Breast epithelium (tissue), 4 donors: ENCODE measurements at places on chromosomes 4 and X.

- no peak for DNase-seq
Measured at GRCh38 chr4:178414881-178415446, 972.7 kb upstream of the AGA start.

DNA sequence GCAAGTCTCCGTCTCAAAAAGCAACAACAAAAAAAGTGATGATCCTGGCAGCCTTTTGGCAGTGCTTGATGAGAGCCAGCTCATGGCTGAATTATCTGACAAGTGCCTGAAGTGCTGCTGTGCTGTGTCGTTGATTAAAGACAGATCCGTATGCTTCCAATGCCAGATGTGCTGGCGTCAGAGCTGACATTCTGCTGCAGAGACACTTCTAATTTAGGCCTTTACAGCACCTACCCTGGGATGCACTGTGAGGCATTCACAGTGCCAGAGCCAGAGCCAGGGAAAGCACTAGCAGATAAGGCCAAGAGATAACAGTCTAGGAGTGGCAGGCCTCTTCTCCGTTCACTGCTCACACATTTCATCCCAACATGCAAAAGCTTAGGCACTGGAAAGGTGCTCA is 995.5 kb downstream of the RAB28 start:
- DNase-seq = no peak

GRCh38 chr4:113112338-113112978 is 63.0 kb downstream of the ANK2 start:
- no peak for DNase-seq

- DNase-seq = no peak
Measured at GRCh38 chr4:75995727-75996126, 5.0 kb upstream of the SDAD1 start.

DNA sequence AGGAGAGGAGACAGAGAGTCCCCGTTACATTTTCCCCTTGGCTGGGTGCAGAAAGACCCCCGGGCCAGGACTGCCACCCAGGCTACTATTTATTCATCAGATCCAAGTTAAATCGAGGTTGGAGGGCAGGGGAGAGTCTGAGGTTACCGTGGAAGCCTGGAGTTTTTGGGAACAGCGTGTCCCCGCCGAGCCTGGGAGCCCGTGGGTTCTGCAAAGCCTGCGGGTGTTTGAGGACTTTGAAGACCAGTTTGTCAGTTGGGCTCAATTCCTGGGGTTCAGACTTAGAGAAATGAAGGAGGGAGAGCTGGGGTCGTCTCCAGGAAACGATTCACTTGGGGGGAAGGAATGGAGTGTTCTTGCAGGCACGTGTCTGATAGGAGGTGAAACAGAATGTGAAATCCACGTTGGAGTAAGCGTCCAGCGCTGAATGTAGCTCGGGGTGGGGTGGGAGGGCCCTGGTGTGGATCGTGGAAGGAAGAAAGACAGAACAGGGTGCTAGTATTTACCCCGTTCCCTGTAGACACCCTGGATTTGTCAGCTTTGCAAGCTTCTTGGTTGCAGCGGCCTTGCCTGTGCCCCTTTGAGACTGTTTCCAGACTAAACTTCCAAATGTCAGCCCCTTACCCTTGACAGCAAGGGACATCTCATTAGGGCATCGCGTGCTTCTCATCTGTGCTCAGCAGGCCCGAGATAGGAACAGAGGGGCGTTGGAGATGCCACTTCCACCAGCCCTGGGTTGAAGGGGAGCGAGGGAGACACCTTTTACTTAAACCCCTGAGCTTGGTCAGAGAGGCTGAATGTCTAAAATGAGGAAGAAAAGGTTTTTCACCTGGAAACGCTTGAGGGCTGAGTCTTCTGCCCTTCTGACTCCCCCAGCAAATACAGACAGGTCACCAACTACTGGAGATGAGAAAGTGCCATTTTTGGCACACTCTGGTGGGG is 2.7 kb downstream of the SHOX start:
- no peak for DNase-seq

GRCh38 chr4:146063143-146063542 is 112.4 kb upstream of the LSM6 start:
- no peak for DNase-seq

- DNase-seq = no peak
Measured at GRCh38 chrX:38000706-38001105, 5.6 kb upstream of the SYTL5 start.

GRCh38 chr4:118918388-118918787 is 29.7 kb downstream of the SYNPO2 start:
- DNase-seq = no peak

- peak; percentile 75 for DNase-seq
Measured at GRCh38 chrX:18984381-18985185, 669 bp upstream of the PHKA2 start.

GRCh38 chr4:56261027-56261426 is 126.3 kb downstream of the AASDH start:
- no peak for DNase-seq

DNA sequence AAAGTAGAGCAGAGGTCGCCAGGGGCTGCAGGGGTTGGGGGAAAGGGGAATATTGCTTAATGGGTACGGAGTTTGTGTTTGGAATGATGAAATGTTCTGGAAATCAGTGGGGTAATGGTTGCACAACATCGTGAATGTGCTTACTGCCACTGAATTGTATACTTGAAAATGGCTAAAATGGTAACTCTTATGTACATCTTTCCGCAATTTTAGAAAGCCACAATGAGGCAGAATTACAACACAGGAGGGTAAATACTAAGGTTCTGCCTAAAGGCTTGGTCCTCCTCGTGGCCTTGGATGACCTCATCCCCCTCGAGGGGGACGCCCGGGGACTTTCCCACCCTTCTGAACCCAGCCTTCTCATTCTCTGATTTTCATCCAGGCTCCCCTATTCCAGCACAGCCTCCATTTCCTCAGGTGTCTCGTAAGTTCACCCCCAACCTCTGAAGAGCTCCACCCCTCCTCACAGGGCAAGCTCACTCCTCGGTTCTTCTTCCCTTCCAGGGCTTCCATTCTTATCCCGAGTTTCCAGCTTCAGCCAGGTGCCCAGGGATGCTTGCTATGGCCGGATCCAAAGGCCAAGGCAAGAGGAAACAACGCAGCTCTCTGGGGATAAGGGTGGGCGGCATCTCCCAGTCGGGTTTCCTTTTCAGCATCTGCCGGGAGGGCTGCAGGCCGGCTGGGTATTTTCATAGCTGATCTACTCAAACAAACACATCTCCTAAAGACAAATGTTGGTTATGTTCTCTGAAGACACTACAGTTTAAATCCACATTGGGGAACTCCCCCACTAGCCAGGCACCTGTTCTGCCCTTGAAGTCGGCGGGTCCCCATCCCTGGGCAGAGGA is 71.3 kb upstream of the ACSL1 start:
- DNase-seq = no peak

GRCh38 chr4:86909546-86910295 is 17.5 kb upstream of the C4orf36 start:
- no peak for DNase-seq

GRCh38 chr4:180603791-180604190 is 1639.4 kb upstream of the TENM3 start:
- DNase-seq = no peak

DNA sequence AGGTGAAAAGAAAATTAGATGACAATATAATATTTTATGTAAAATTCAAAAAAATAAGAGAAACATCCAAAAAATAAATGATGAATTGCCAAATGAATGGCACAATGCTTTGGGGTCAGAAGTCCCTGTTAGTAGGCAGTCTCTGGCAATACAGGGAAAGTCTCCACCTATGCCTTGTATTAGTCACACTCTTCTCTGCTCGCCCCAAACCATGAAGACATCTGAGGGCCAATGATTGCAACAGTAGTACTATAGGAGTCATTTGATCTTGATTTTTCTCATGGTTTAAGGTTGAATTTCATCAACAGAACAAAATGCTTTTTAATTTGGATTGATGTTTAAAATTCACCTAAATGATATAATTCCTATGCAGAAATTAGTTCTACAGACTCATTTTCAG is 3.9 kb upstream of the PRSS12 start:
- DNase-seq = no peak

DNA sequence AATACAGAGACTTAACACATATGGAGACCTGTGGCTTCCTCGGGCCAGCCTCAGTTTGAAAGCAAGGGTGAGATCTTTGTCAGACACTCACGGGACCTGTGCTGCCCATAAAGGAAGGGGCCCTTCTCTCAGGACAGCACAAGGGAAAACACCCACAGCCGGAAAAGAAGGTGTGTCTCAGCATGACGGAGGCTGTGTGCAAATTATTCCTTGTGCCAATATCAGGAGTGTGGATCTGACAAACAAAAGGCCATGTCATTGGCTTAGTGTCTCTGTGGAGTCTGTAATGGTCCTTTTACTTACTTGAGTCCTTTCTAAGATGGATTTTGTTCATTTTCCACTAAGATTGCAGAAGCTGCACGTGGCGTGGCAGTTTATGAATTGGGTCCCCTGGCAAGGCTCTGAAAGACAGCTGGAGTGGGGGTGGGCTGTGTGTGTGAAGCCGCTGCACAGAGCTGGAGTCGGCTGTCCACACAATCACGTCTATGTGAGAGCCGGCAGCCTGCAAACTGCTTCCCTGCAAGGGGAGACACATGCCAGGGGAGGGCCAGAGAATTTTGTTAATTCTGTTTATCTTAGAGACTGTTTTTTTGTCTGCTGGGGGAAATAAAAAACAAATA is 1.9 kb downstream of the ENPP6 start:
- DNase-seq = no peak

DNA sequence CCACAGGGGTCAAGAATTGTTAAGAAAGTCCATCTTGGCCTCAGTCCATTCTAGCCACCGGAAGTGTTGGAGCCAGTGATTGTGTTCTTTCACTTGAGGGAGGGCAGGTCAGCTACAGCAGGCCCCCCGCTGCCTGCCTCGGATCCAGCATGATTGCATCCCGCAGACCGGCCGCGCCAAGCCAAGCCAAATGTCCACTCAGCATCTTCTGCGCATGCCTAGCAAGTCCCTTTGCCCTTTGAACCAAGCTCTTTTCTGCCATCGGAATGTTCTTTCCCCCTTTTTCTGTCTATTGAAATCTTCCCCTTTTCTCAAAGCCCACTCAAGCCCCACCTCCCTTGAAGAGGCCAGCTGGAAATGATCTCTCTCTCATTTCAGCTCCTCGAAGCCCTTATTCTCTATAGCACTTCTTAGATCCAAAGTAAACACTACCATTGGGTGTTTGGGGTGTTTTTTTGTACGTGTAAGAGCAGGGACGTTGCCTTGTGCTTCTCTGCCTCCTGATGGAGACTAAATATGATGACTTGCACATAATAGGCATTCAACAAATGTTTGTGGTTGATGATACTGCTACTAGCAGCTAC is 147.8 kb upstream of the BCOR start:
- no peak for DNase-seq

DNA sequence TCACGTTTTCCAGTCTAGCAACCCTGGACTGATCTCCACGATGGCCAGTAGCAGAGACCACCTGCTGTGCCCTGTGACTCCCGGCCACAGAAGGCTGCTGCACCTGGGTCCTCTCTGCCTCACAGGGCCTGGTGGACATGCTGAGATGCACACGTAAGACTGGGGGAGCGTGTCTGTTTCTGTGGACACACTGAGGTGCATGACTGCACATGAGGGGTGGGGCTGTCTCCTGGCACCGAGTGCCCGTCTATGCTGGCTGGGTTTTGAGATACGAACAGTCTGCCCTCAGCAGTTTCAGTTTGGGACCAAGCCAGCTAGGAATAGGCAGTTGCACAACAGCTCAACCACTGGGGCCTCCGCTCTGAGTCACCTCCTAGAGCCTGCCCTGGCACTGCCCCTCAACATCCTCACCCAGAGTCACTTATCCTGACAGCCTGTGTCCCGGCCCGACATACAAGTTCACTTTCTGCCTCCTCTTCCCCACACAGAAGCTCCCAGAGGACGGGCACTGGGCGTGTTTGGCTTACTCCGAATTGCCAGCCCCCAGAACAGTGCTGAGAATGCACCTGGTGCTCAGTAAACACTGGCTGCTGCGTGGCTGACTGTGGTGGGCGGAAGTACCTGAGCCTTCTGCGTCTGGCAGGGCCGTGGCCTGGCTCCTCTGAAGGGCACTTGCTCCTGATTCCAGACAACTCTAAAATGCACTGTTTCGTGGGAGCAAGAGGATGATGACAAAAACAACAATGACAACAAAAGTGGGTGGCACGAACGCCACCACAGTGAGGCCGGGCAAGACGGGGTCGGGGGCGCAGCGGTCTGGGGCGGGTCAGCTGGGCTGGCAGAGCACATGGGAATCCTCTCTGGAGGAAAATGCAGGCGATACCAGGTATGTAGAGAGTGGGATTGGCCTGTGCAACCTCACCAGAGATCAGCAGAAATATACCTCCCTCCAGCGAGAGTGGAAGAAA is 30.9 kb downstream of the RNF212 start:
- peak; percentile 60 for DNase-seq
